Activated CD8-positive, alpha-beta memory T cell treated with anti-CD3 and anti-CD28 coated beads for 36 hours (primary cell): ENCODE measurements at places on chromosomes 16 and 17. TPM values are rescaled to one million over a fixed set of nuclear protein-coding genes. Genes with fewer than 3 reads are reported as not detected.

Gene PERCC1
- 0.70 TPM for total RNA-seq

Gene CCL7
- not detected for total RNA-seq

Gene FOXN1
- not detected for total RNA-seq

Gene DNAAF8
- total RNA-seq = 0.32 TPM

Gene PYDC1
- total RNA-seq = not detected

Gene MRPS23
- total RNA-seq = 87.1 TPM

Gene SLC25A10
- 39.6 TPM for total RNA-seq

Gene UNC13D
- 162 TPM for total RNA-seq

Gene SAP30BP
- total RNA-seq = 103 TPM

Gene PARD6A
- 18.3 TPM for total RNA-seq

Gene GRB7
- total RNA-seq = not detected

Gene CDH1
- total RNA-seq = not detected

Gene TMC8
- total RNA-seq = 144 TPM

Gene SYT17
- not detected for total RNA-seq

Gene CCDC102A
- 18.5 TPM for total RNA-seq

Gene C16orf96
- 0.11 TPM for total RNA-seq

Gene KRT31
- not detected for total RNA-seq

Gene CD300E
- total RNA-seq = not detected

Gene PRR11
- total RNA-seq = 43.0 TPM

Gene CCL16
- total RNA-seq = not detected

Gene SNN
- 5.6 TPM for total RNA-seq

Gene SLC9A5
- 7.8 TPM for total RNA-seq

Gene NOTUM
- 0.38 TPM for total RNA-seq

Gene ABCC6
- not detected for total RNA-seq

Gene CANT1
- total RNA-seq = 41.6 TPM

Gene PRSS36
- total RNA-seq = 0.31 TPM

Gene CACNG3
- total RNA-seq = not detected

Gene SERPINF2
- total RNA-seq = 0.21 TPM

Gene HIC1
- 57.1 TPM for total RNA-seq

Gene KRT20
- total RNA-seq = not detected

Gene TMED6
- total RNA-seq = 1.4 TPM

Gene GPR142
- total RNA-seq = not detected
